ENCODE measurements at places on chromosomes 7 and 10.

GRCh38 chr10:20256969-20257368, 440.7 kb downstream of the PLXDC2 start:
- DNase-seq = no peak

DNA sequence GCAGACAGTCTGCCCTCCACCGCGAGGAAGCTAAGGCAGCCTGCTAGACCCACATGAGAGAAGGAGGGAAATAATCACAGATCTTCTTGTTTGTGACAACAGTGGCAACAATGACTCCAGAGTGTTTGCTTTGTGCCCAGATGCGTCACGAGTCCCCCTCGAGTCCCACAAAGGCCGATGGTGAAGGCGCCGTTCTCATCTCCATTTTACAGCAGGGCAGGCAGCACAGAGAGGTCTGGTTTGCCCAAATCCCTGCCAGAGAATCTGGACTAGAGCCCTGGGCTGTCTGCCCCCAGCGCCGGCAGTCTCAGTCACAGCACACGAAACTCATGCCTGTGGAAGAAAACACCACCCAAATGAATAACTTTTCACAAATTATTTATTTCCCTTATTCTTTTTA, 38.1 kb downstream of the KIAA1549 start:
- DNase-seq = no peak

- DNase-seq = peak; percentile 60
Observed at GRCh38 chr10:88385601-88386203, 197.4 kb downstream of the RNLS start.

GRCh38 chr7:141619745-141620144, 68.5 kb downstream of the AGK start:
- DNase-seq = no peak

- no peak for DNase-seq
Observed at GRCh38 chr7:27680610-27681009, 17.9 kb upstream of the HIBADH start.

Measured in naive thymus-derived CD8-positive, alpha-beta T cell (primary cell).